Cardiac ventricle fibroblast (primary cell): ENCODE measurements at places on chromosomes 2 and 18. TPM values are rescaled to one million over a fixed set of nuclear protein-coding genes. Genes with fewer than 3 reads are reported as not detected.

Gene VAMP8
- 8.3 TPM in 1 of 2 replicates, not detected in the other for total RNA-seq

Gene CXCR4
- total RNA-seq, result 3.2 and 5.7 TPM in 2 replicates

Gene SLC4A1AP
- total RNA-seq, result 11.2 and 12.2 TPM in 2 replicates

Gene ACTR2
- 78.3 and 85.3 TPM in 2 replicates for total RNA-seq

Gene LRRTM4
- not detected in 2 replicates for total RNA-seq

Gene CCDC88A
- 28.7 and 30.5 TPM in 2 replicates for total RNA-seq

Gene ZNF521
- 45.1 and 50.0 TPM in 2 replicates for total RNA-seq

Gene SLC9A4
- not detected in 2 replicates for total RNA-seq

Gene PID1
- 35.1 and 37.6 TPM in 2 replicates for total RNA-seq

Gene REG1A
- total RNA-seq, result not detected in 2 replicates

Gene DTNA
- 10.0 and 10.8 TPM in 2 replicates for total RNA-seq

Gene GPR45
- not detected in 2 replicates for total RNA-seq
